ENCODE measurements at places on chromosomes 1 and 21. TPM values are rescaled to one million over a fixed set of nuclear protein-coding genes. Genes with fewer than 3 reads are reported as not detected.

DNA sequence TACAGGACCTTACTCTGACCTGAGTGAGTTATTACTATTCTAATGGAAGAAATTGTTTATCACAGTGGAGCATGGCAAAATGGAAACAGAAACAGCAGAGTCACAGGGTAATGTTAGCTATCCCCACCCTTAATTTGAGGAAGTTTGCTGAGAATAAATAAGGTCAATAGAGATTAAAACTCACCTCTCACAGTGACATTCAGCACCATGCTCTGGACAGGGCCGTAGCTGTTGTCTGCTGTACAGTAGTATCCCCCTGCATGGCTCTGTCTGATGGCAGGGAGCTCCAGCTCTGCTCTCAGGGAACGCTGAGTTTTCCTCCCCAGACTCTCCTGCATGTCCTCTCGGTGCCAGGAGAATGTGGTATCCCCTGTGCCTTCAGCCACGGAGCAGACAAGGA is 11.9 kb downstream of the FCRL4 start:
- H3K4me3 ChIP-seq = no peak overlapping the region
- no peaks in the 10 kb centered on the region for H3K36me3 ChIP-seq
- no peaks in the 10 kb centered on the region for H3K27me3 ChIP-seq
- H3K27ac ChIP-seq = no peak overlapping the region
- H3K4me1 ChIP-seq = peaks cover 8% of the 10 kb centered on the region

The KRTAP12-2 gene
- total RNA-seq = not detected

GRCh38 chr1:242245255-242245654 is 246.4 kb upstream of the MAP1LC3C start:
- H3K27me3 ChIP-seq = no peaks in the 10 kb centered on the region
- H3K4me3 ChIP-seq = no peak overlapping the region
- no peak for DNase-seq
- peaks cover 4% of the 10 kb centered on the region for H3K4me1 ChIP-seq

- no peak overlapping the region for H3K4me3 ChIP-seq
- no peaks in the 10 kb centered on the region for H3K27me3 ChIP-seq
- no peaks in the 10 kb centered on the region for H3K36me3 ChIP-seq
- H3K27ac ChIP-seq = no peak overlapping the region
- no peak for DNase-seq
These were observed 104.7 kb downstream of the DISC1 start for GRCh38 chr1:231731268-231731667.

DNA sequence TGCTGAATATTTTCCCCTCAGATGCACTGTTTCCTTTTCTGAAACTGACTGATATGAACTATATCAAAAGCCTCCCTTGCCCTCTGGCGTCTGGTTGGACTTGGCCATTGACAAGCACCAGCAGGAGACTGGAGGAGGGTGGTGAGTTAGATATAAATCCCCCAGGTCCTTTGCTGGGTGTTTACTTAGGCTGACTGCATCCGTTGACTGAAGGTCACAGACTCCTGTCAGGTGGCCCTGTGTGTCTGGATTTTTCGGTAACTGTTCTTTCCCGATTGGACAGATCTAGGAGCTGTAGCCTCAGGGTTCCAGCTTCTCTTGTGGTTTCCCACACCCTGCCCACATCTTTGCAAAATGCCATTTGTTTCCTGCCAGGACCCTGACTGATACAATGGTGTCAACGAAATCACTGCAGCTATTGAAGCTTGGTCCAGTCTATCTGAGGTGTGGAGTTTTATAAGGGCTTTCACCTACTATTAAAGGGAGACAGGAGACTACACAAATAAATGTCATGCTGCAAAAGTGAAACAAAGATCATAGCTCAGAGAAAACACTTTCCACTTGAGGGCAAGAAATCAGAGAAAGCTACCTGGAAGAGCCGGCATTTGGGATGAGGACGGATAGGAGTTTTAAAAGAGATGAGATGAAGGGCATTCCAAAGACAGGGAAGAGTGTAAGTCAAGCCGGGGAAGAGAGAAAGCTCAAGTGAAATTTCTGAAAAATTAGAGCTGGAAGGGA is 1.5 kb upstream of the MAGI3 start:
- no peak overlapping the region for H3K27ac ChIP-seq
- peaks cover 3% of the 10 kb centered on the region for H3K4me1 ChIP-seq
- DNase-seq = no peak
- H3K36me3 ChIP-seq = no peaks in the 10 kb centered on the region
- H3K4me3 ChIP-seq = peak overlapping the region; percentile 89

GRCh38 chr1:225830841-225831240 is 20.9 kb downstream of the EPHX1 start:
- no peak overlapping the region for H3K27ac ChIP-seq
- H3K4me1 ChIP-seq = no peaks in the 10 kb centered on the region
- peaks cover 23% of the 10 kb centered on the region for H3K36me3 ChIP-seq
- no peaks in the 10 kb centered on the region for H3K27me3 ChIP-seq

- no peak for DNase-seq
- H3K4me3 ChIP-seq = no peak overlapping the region
- no peaks in the 10 kb centered on the region for H3K27me3 ChIP-seq
- peaks cover 10% of the 10 kb centered on the region for H3K4me1 ChIP-seq
- H3K36me3 ChIP-seq = no peaks in the 10 kb centered on the region
These were observed 239.8 kb downstream of the USH2A start for GRCh38 chr1:216183454-216183853.

The PRELP gene
- total RNA-seq = 0.07 TPM

DNA sequence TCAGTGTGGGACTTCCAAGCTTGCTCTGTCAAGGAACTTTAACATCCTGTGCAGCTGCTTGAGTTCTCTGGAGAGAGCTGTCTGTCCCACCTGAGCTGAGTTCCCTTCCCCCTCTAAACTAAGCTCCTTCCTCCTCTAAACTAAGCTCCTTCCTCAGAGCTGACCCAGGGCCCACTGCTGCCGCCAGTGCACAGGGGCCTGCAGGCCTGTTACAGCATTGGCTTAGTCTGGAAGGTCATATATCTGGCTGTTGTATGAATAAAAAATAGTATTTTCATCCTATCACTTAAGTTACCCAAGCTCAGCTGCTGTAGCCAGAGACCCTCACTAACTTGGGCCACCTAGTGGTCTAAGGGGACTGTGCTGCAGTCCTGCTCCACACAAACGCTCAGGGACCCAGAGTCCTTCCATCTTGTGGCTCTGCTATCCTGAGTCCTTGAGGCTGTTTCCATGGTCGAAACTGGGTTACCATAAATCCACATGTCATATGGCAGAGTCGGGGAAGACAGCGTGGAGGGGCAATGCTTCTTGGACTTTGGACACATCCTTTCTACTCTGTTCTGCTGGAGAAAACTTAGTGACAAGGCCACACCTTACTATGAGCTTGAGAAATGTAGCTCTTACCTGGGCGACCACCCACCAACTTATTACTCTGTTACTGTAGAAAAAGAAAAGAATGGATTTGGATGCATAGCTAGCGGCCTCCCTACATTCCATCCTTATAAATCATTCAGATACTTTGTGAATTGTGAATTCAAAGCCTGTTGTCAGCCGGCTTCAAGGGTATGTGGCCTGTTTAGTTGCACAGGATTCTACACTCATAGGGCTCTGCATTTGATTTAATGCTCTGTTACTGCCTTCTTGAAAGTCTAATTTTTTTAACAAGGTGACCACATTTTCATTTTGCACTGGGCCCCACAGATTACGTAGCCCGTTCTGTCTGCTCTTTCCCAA is 71.4 kb upstream of the GCLM start:
- DNase-seq = peak; percentile 72
- no peak overlapping the region for H3K4me3 ChIP-seq
- no peaks in the 10 kb centered on the region for H3K4me1 ChIP-seq
- H3K27ac ChIP-seq = no peak overlapping the region
- H3K36me3 ChIP-seq = peaks cover 4% of the 10 kb centered on the region

DNA sequence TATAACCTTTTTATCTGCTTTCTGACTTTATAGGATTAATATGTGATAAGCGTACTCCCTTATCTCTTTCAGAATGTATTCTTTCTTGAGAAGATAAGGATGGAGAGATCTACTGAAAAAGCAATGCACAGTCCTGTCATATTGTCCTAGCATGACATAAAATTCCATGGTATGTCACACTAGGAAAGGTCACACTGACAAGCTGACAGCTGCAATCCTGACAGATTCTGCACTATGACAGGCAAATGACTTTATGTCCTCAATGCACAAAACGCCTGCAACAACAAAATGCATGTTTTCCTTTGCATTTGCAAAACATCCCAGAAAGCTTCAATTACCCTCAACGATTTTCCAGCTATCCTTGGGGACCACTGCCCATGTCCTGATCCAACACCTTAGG is 393.8 kb downstream of the DSCAM start:
- no peak overlapping the region for H3K27ac ChIP-seq
- no peak overlapping the region for H3K4me3 ChIP-seq

- DNase-seq = peak; percentile 92
- H3K27ac ChIP-seq = no peak within 1 kb of the TSS
- H3K36me3 ChIP-seq = no peaks in the 10 kb centered on the region
- peak within 1 kb of the TSS; percentile 52 for H3K4me3 ChIP-seq
These were observed at the start of gene GLIS1 for GRCh38 chr1:53739109-53739681. Gene GLIS1 (minus strand): TSS chr1:53739164. CDS start chr1:53738064, 1,100 bp downstream.

GRCh38 chr1:81799939-81800694 is 617 bp upstream of the ADGRL2 start:
- no peaks in the 10 kb centered on the region for H3K36me3 ChIP-seq
- H3K27me3 ChIP-seq = no peaks in the 10 kb centered on the region
- no peaks in the 10 kb centered on the region for H3K4me1 ChIP-seq

GRCh38 chr1:93585059-93585966 is 96.3 kb downstream of the BCAR3 start:
- DNase-seq = no peak
- no peaks in the 10 kb centered on the region for H3K4me1 ChIP-seq
- H3K27me3 ChIP-seq = no peaks in the 10 kb centered on the region
- H3K27ac ChIP-seq = no peak overlapping the region
- H3K4me3 ChIP-seq = no peak overlapping the region

- no peaks in the 10 kb centered on the region for H3K27me3 ChIP-seq
- no peak overlapping the region for H3K27ac ChIP-seq
- H3K4me3 ChIP-seq = no peak overlapping the region
- no peaks in the 10 kb centered on the region for H3K4me1 ChIP-seq
- DNase-seq = no peak
- no peaks in the 10 kb centered on the region for H3K36me3 ChIP-seq
These were observed 145.6 kb downstream of the NFIA start for GRCh38 chr1:61227857-61228550.

- peaks cover 5% of the 10 kb centered on the region for H3K4me1 ChIP-seq
- peaks cover 5% of the 10 kb centered on the region for H3K36me3 ChIP-seq
- no peak overlapping the region for H3K27ac ChIP-seq
- no peaks in the 10 kb centered on the region for H3K27me3 ChIP-seq
- no peak for DNase-seq
These were observed 540.9 kb downstream of the LMO4 start for GRCh38 chr1:87869567-87869966.

GRCh38 chr1:179767177-179767581 is 24.1 kb downstream of the FAM163A start:
- peaks cover 32% of the 10 kb centered on the region for H3K36me3 ChIP-seq
- H3K4me1 ChIP-seq = 0 out of 2 replicates have a peak, but pooled peaks cover 2% of the 10 kb centered on the region
- no peak overlapping the region for H3K27ac ChIP-seq
- no peak for DNase-seq
- H3K27me3 ChIP-seq = no peaks in the 10 kb centered on the region
- H3K4me3 ChIP-seq = no peak overlapping the region

GRCh38 chr1:238710697-238711096 is 675.7 kb upstream of the CHRM3 start:
- H3K4me3 ChIP-seq = no peak overlapping the region
- peaks cover 2% of the 10 kb centered on the region for H3K36me3 ChIP-seq
- H3K27me3 ChIP-seq = no peaks in the 10 kb centered on the region
- no peak overlapping the region for H3K27ac ChIP-seq
- H3K4me1 ChIP-seq = no peaks in the 10 kb centered on the region

GRCh38 chr21:35232545-35233176 is 183.6 kb upstream of the RUNX1 start:
- no peak overlapping the region for H3K27ac ChIP-seq
- no peak for DNase-seq
- H3K27me3 ChIP-seq = no peaks in the 10 kb centered on the region
- no peak overlapping the region for H3K4me3 ChIP-seq
- H3K4me1 ChIP-seq = peaks cover 2% of the 10 kb centered on the region

The CD48 gene
- not detected for total RNA-seq

The GIPC2 gene
- 0.90 TPM for total RNA-seq

- H3K36me3 ChIP-seq = no peaks in the 10 kb centered on the region
- no peak overlapping the region for H3K27ac ChIP-seq
- H3K4me3 ChIP-seq = no peak overlapping the region
- H3K27me3 ChIP-seq = no peaks in the 10 kb centered on the region
- no peak for DNase-seq
- no peaks in the 10 kb centered on the region for H3K4me1 ChIP-seq
These were observed 2.6 kb upstream of the RAB7B start for GRCh38 chr1:206005778-206006180.

The TRIM45 gene
- total RNA-seq = 10.3 TPM

DNA sequence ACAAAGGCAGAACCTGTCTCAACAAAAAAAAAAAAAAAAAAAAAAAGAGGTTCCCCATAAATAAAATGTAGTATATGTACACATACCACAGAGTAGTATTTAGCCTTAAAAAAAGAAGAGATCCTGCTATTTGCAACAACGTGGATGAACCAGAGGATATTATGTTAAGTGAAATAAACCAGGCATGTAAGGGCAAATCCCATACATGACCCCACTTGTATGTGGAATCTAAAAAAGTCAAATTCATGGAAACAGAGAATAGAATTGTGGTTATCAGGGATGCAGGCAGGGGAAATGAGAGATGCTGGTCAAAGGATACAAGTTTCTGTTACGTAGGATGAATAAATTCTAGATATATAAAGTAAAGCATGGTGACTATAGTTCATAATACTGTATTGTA is 16.7 kb downstream of the SLC44A3 start:
- no peak overlapping the region for H3K27ac ChIP-seq
- no peaks in the 10 kb centered on the region for H3K27me3 ChIP-seq
- H3K4me3 ChIP-seq = no peak overlapping the region
- no peaks in the 10 kb centered on the region for H3K4me1 ChIP-seq

The PATJ gene
- 43.7 TPM for total RNA-seq

The CR1 gene
- total RNA-seq = 0.04 TPM

The SLC35F3 gene
- total RNA-seq = 0.70 TPM

GRCh38 chr1:187070076-187070475 is 241.3 kb downstream of the PLA2G4A start:
- H3K27ac ChIP-seq = no peak overlapping the region
- H3K4me1 ChIP-seq = no peaks in the 10 kb centered on the region
- H3K36me3 ChIP-seq = peaks cover 2% of the 10 kb centered on the region
- H3K4me3 ChIP-seq = no peak overlapping the region

The COL11A1 gene
- 7.0 TPM for total RNA-seq

The PDPN gene
- 199 TPM for total RNA-seq

Measured in H9 (cell line).